ENCODE measurements at places on chromosomes 6 and 20.
A peak's percentile ranks its signal among the peaks of the same experiment; 100 is the strongest.

DNA sequence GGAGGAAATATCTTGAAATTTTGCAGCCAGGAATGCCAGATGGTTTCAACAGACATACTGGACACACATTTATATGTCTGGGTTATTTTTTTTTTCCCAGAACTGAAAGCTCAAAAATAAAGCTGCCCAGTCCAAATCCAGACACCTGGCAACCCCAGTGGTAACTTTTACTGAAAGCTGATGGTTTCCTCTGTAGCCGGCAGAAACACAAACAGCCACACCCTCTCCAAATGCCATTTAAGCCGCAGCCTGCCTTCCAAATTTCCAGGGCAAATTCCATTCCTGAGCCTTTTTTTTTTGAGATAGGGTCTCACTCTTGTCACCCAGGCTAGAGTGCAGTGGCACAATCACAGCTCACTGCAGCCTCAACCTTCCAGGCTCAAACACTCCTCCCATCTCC is 6.5 kb upstream of the PREX1 start:
- DNase-seq: no peak

- no peak for DNase-seq
Measured at GRCh38 chr6:84645563-84646266, 118.7 kb downstream of the TBX18 start.

GRCh38 chr6:16473184-16473907 is 235.0 kb downstream of the GMPR start:
- DNase-seq: no peak

GRCh38 chr6:8085053-8085511 is 17.3 kb downstream of the EEF1E1 start:
- DNase-seq: no peak

- DNase-seq: peak; percentile 54
Measured at GRCh38 chr6:136351518-136352110, 62.0 kb upstream of the BCLAF1 start.

DNA sequence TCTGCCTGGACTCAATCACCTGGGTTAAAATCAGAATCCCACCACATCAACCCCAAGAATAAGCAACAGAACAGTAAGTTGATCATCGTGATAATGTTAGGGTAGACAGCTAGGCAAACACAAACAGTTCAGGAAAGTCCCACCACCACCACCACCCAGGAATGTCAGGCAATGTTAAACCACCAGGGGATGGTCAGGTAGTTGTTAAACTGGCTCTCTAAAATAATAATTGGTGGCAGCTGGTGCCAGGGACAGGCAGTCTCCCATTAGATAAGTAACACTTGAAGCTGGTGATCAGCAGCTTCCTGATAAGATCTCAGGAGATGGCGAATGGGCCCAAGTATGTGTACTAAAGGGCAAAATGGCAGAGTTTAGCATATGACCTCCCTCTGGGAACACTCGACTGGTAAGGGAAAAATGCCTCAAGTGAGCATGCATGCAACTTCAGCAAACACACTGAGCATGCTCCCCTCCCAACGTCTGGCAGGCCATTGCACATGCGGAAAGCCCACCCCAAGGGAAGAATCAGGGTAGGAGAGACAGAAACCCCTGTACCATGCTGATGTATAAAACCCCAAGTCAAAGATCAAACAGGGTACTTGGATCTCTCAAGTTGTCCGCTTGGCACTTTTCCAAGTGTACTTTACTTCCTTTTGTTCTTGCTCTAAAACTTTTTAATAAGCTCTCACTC is 66.6 kb downstream of the IPCEF1 start:
- DNase-seq: no peak

GRCh38 chr6:132087391-132087790 is 136.2 kb upstream of the CCN2 start:
- no peak for DNase-seq

- no peak for DNase-seq
Measured at GRCh38 chr20:59232618-59233017, 67.8 kb upstream of the EDN3 start.

DNA sequence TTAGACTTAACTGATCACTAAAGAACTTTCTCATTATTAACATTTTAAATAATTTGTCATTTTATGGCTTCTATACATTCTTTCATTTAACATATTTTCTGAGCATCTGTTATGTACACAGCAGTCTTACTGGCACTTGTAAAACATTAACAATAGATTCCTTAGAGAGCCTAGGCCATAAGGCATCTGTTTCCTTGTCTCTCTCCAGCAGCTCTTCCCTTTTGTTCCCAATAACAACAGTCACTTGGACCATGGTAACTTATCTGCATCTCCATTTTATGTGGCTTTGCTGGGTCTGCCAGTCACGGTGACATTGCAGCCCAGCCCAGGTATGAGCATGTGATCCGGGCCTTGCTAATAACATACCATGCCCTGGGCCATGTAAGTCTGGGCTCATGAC is 11.7 kb upstream of the TASP1 start:
- DNase-seq: no peak

GRCh38 chr20:20204256-20204655 is 151.9 kb downstream of the CFAP61 start:
- DNase-seq: peak; percentile 96

DNA sequence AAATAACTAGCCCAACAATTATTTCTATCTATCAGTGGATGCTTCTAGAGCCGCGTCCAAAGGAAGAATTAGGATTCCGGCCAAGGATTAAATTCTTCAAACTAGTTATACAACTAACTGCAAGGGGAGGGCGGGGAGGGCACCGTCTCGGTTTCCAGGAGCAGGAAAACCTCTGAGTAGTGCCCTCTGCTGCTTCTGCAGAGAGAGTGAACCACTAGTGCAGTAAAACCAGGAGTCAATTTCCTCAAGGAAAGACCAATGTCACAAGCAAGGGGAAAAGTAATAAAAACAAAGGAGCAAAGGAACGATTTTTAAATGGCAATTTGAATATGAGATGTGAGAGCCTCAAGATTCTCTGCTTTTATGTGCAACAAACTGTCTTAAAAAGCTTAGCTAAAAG is 16.5 kb upstream of the UBE2J1 start:
- no peak for DNase-seq

GRCh38 chr6:39263303-39264037 is 34.2 kb upstream of the KCNK5 start:
- no peak for DNase-seq

DNA sequence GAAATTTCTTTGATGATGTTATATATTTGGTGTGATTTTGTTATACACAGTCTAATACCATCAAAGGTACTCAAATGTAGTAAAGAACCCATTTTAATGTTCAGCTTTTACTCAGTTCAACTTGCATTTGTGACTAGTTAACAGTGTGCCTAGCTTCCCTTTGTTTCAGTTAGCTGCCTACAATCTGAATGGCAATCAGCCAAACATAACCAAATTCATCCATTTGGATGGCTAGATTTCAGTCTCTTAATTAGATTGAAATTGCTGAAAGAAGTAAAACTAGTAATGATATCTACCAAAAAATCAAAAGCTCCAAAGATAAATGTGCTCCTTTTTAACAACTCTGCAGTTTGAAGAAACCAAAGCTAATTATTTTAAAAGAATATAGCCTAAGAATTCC is 6.9 kb downstream of the EPHA7 start:
- DNase-seq: peak; percentile 66

- no peak for DNase-seq
Measured at GRCh38 chr20:10710991-10711775, 37.4 kb upstream of the JAG1 start.

DNA sequence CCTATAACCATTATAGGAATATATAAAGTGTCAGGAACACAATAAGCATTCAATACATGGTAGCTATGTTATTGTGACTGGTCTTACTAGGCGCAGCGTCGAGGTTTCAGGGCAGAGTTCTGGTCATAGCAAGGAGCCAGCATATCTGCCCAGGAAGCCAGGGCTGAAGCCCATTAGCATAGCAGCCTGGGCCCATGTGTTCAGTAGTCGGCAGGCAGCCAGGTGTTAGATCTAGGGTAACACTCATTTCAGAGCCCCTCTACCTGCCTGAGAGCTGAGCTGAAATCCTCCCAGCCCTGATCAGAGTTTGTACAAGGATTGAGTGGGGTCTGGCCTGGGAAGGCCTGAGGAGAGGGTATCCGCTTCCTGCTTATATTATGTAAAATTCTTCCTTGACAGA is 32.1 kb downstream of the C20orf173 start:
- DNase-seq: no peak

GRCh38 chr20:4946986-4947385 is 54.3 kb downstream of the SLC23A2 start:
- no peak for DNase-seq

- no peak for DNase-seq
Measured at GRCh38 chr6:99022039-99022609, 74.4 kb upstream of the FBXL4 start.

GRCh38 chr20:61706259-61706961 is 359.3 kb downstream of the TAF4 start:
- DNase-seq: no peak

GRCh38 chr20:12022126-12022525 is 104.4 kb downstream of the BTBD3 start:
- no peak for DNase-seq

GRCh38 chr6:88238901-88239300 is 72.8 kb upstream of the CNR1 start:
- DNase-seq: no peak

- DNase-seq: no peak
Measured at GRCh38 chr20:16271450-16271849, 301.8 kb downstream of the KIF16B start.

DNA sequence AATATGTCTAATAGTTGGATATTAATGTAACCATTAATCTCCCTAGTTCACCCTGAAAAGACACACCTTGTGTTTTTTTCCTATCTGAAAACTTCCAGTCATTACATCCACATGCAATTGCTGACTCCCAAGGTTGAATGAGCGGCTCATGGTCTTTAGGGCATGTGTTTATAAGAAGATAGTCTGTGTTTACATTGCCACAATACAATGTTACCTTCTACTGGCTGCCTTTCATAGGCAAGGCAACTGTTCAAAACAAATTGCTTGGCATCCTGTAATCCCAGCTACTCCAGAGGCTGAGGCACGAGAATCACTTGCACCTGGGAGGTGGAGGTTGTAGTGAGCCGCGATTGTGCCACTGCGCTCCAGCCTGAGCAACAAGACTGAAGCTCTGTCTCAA is 86.8 kb upstream of the SHLD1 start:
- no peak for DNase-seq

GRCh38 chr6:74936886-74937285 is 269.0 kb downstream of the COL12A1 start:
- DNase-seq: no peak

DNA sequence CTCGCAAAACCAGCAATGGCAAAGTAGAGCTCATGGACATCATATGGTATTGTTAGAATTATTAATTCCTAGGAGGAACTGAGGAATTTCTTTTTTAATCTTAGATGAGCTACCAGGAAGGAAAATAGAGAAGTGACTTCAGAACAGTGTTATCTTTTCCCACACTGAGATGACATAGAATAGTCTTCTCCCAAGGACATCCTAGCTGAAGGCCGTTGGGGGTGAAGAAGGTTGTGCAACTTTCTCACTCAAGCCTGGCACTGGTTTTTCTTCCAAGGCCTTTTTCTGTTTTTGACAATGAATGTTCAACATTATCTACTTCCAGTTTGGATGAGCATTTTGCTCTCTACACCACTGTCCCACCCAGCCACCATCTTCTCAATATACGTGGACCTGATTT is 35.8 kb upstream of the MAS1 start:
- no peak for DNase-seq

DNA sequence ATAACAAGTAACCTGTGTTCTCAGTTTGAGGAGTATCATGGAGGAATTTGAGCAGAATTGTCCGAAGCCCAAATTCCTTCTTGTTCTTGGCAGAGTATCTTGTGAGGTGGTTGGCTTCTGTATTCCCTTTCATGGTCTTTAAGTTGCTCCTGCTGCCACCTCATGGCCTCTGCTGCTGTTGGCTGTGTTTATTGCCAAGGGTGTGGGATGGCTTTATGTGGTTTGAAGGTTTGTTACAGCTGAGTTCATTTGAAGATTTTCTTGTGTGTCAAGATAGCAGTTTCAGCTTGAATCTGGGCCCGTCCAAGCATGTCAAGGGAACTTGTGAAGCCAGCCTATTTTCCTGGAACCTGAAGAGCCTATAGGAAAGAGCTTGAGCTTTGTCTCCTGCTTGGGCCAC is 20.2 kb upstream of the TTK start:
- DNase-seq: no peak
